Activated CD4-positive, alpha-beta T cell treated with anti-CD3 and anti-CD28 coated beads, Interleukin-2, amount 50 U/mL, for 1 hour (primary cell): ENCODE measurements at places on chromosomes 6 and 20.

- no peak for DNase-seq
Observed at GRCh38 chr6:57085471-57085870, 4.5 kb upstream of the ZNF451 start.

DNA sequence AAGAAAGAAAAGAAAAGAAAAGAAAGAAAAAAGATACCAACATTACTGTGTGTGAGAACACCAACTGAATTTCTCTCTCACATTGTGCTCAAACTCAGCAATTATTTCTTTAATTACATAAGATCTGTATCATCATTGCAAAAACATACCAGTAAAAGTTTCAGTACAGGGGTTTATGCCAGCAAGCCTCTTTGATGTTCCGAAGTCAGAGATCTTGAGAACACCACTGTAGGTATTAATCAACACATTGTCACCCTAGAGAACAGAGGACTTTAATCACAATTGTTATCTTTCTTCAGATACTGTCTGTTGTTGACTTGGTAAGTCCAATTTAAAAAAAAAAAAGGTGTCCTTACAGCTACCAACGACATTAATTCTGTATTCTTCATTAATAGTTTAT lies 60.9 kb upstream of the MAP7 start:
- DNase-seq, result no peak

DNA sequence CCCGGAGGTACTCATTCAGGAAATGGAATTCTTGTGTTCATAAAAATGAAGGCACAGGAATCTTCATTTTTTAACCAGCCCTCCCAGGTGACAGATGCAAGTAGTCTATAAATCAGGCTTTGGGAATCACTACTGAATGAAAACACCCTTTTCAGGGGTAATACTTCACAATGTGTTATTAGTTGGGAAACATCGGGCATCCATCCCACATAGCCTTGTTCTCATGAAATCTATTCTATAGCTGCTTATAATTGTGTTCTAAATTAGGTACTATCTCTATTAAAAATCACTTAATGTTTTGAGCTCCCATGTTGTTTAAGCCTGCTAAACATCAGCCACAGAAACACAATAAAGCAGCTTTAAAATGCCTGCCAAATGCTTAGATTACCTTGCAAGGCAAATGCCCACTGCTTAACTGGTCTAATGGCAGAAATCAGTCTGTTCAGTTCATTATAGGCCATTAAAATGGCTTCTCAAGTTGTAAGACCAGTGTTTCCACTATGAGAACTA lies 94.9 kb downstream of the L3MBTL3 start:
- DNase-seq, result no peak

- DNase-seq, result no peak
Observed at GRCh38 chr6:43893073-43893472, 123.1 kb downstream of the VEGFA start.

DNA sequence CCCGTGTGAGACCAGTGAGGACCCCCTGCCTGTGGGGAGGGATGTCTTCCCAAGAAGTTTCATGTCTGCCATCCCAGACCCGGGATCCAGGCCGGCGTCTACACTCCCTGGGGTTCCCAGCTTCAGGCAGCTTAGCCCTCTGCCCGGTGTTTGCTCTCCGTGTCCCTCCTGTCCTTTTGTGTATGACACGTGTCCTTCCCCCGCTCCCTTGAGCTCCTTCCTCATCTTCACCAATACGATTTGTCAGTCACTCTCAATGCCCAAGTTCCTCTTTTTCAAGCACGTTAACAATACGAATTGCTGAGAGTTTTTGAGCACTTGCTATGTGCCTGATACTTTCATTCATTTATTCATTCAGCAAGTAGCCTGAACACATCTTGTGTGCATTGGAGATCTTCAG lies 115.6 kb upstream of the PTPN1 start:
- no peak for DNase-seq

DNA sequence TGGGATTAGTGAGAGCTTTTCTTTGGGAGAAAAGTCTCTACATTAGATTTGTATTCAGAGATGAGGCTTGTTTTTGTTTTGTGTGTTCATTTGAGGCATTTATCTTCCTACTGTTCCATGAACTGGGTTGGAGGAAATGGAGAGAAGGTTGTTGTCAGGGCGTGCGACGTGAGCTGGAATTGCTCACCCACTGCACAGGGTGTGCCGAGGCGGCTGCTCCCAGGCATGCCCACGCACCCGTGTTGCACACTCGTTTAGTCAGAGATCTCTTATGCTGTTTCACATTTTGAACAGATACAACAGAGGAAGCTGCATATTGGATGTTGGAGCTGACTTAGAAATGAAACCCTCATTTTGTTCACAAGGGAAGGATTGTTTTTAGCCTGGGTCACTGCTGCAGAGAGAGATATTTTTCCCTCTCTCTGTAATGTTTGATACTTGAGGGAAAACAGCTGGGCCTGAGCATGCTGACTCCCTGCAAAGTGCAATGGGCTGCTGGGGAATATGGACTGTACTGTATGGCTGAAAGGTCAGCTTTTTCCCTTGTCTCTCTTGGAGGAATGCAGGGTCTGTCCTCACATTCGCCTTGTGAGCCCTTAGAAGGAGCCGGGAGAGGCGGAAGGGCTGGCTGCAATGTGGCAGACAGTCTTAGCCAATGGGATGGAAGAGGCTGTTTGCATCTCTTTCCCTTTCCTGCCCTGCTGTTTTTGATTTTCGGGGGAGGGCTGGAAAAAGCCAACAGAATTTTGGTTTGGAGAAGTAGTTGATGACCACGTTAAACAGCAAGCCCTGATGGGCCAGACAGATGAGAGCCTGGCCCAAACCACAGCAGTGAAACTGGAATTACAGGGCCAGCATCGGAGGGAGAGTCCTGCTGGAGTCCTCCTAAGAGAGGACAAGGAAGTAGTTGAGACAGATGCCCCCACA lies 170.8 kb downstream of the SASH1 start:
- no peak for DNase-seq

- no peak for DNase-seq
Observed at GRCh38 chr20:57716202-57716601, 6.4 kb upstream of the PMEPA1 start.

DNA sequence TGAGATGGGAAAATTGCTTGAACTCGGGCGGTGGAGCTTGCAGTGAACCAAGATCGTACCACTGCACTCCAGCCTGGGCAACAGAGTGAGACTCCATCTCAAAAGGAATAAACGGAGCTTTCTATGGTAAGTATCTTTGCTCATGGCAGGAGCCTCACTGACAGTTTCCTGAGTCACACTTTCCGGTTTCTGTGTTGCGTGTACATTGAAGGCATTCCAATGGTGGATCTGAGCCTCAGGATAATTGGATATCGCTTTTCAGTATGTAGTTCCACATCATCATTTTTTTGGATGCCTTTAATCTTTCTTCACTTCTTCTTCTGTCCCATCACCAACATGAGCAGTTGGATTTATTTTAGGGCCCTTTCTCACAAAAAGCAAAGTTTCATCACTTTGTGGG lies 28.6 kb upstream of the GTSF1L start:
- no peak for DNase-seq

DNA sequence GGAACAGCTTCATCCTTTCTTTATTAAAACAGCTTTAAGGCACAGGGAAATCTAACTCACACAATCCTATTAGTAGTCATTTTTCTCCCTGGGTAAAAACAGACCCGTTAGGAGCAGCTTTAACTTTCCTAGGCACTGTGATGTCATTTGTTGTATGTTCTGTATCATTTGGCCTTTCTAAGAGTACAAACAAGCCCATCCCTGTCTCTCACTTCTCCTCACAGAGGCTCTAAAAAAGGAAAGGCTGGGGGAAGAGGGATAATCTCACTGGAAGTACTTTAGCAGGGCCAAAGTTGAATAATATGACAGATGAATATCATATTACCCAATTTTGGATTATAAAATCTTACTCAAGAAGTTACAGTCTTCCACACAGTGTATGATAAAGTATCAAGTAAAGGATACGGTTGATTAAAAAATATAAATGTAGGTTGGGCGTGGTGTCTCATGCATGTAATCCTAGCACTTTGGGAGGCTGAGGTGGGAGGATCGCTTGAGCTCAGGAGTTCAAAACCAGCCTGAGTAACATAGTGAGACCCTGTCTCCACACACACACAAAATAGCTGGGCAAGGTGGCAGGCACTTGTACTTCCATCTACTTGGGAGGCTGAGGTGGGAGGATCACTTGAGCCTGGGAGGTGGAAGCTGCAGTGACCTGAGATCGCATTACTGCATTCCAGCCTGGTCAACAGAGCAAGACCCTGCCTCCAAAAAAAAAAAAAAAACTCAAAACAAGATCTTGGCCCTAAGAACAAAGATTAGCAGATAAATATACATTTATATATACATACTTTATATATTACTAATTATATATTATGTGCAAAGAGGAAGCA lies 7.9 kb downstream of the NUDT3 start:
- DNase-seq, result no peak

GRCh38 chr6:56026455-56027180 lies 151.2 kb upstream of the BMP5 start:
- no peak for DNase-seq

- DNase-seq, result no peak
Observed at GRCh38 chr6:116246089-116246488, 7.8 kb downstream of the TSPYL4 start.

DNA sequence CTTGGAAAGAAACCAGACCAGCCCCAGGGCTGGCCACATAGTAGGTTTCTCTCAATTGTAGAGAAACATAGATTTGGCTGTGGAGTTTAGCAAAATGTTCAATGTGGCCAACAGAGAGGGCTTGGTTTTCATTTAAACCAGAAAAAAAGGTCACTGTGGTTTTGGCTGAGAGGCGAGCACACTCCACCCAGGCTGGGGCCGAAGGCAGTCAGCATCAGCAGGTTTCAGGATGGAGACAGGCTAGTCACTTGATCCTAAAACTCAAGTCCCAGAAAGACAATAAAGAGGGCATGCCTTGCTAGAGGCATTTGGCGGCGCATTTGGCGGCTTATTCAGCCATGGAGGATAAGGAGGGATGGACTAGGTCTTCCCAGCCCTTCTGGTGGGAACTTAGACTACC lies 73.1 kb downstream of the PRND start:
- no peak for DNase-seq

DNA sequence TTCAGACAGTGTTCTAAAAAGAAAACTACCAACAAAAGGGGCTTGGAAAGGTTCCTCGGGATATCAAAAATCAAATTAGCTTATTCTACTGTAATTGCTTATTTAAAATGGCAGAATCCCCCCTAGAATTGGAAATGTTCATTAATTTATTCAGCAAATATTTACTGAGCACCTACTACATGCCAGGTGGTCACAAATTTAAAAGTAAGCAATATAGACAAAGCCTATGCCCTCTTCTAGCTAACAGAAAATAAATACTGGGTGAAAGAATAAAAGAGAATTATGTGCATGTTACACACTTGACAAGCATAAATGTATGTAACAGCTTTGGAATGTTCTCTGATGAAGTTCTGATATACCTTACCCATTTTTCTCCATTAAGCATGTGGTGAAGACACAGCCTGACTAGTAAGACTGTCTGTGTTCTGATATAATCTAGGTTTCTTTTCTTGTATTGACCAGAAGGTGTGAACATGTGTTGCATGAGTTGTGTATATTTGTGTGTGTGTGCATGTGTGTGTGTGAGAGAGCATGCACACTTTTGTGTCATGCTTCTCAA lies 606.7 kb upstream of the CITED2 start:
- DNase-seq, result no peak

GRCh38 chr6:25747477-25747876 lies 7.1 kb upstream of the SLC17A4 start:
- DNase-seq, result no peak

DNA sequence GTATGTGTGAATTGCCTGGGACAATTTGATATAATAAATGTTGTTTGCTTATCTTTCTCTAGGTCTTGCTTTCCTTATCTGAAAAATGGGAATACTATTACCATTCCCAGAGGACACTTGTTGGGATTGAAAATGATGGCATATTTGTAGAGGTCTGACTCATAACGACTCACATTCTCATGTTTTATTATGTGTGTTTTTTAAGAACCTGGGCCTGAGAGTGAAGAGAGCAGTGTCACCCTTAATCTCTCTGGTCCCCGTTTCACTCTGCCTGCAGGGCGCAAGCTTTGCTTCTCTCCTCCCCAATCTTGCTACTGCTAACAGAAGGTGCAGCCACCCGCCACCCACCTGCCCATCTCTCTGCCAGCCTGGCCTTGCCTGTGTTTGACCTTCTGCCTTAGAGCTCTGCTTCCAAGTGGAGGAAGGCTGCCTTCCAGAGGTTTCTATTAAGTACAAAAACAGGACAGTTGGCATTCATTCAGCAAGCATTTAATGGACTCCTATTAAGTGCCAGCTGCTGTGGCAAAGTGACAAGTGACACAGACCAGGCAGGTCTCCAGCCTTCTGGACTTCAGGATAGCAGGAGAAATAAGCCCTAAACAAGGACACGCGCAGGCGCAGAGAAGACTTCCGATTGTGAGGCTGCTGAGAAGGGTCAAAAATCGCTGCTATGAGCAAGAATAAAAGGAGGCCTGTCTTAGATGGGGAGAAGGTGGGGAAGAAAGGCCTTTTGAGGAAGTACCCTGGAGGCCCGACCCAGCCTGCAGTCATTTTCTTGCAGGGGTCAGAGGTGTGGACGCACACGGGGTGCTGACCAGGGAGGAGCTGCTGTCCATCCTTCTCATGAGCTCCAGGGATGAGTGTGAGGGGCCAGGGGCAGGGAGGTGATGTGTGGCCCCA lies 112.5 kb downstream of the JPH2 start:
- DNase-seq, result no peak

DNA sequence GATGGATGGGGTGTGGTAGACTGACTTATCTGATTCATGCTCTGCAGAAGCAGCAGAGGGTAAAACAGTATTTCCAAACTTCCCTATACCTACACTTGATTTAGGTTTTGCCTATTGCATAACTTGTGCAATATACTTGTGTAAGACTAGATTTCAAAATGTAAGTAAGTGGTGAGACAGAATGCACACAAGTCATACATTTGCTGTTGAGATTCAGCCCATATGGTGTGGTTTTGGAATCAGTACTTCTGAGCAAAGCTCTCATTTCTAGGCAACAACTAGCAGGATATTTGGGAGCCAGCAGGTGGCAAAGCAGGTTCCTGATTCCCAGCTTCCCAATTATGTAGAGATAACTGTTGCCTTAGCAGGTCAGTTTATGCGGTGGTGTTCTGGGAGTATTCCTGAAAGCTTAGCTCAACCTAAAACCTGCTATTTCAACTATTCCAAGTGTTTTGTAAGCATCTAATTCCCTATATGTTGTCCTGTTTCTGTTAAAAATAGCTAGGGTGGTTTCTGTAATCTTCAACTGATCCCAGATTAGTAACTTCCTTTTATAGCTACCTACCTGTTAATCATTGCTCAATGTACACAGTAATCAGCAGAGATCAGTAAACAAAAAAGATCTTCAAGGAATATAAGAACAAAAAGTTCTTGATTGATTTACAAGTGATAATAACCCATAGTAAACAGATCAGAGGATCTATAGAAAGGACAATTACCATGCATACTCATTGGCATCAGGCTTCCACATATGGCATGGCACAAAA lies 8.5 kb upstream of the FABP7 start:
- no peak for DNase-seq

- DNase-seq, result no peak
Observed at GRCh38 chr6:34289137-34289536, 40.3 kb upstream of the SMIM29 start.

- DNase-seq, result no peak
Observed at GRCh38 chr20:36175016-36175415, 20.5 kb downstream of the EPB41L1 start.
